ENCODE measurements at places on chromosomes 3 and 15. TPM values are rescaled to one million over a fixed set of nuclear protein-coding genes. Genes with fewer than 3 reads are reported as not detected.

Gene GOLGA6L22
- polyA plus RNA-seq = not detected

Gene SLC7A14
- not detected for polyA plus RNA-seq

Gene FBXL2
- polyA plus RNA-seq = 0.39 TPM

Gene FYTTD1
- polyA plus RNA-seq = 93.5 TPM

GRCh38 chr3:58867621-58868020, 182.2 kb downstream of the CFAP20DC start:
- H3K27me3 ChIP-seq = peaks cover 7% of the 10 kb centered on the region
- no peak overlapping the region for H3K27ac ChIP-seq
- H3K36me3 ChIP-seq = no peaks in the 10 kb centered on the region
- no peaks in the 10 kb centered on the region for H3K4me1 ChIP-seq

Gene SH2D7
- polyA plus RNA-seq = not detected
